Fibroblast of the aortic adventitia (primary cell): ENCODE measurements at places on chromosomes 2 and 18. TPM values are rescaled to one million over a fixed set of nuclear protein-coding genes. Genes with fewer than 3 reads are reported as not detected.

ASB18 gene
- not detected in 2 replicates for total RNA-seq

NCOA1 gene
- 10.4 and 24.0 TPM in 2 replicates for total RNA-seq

SLC66A2 gene
- 15.6 and 24.6 TPM in 2 replicates for total RNA-seq

DSG1 gene
- not detected in 2 replicates for total RNA-seq

SYT4 gene
- under 0.01 TPM in 1 of 2 replicates, not detected in the other for total RNA-seq

CHRNG gene
- not detected in 2 replicates for total RNA-seq

RIT2 gene
- not detected in 2 replicates for total RNA-seq
